ENCODE measurements at places on chromosomes 11 and 22. TPM values are rescaled to one million over a fixed set of nuclear protein-coding genes. Genes with fewer than 3 reads are reported as not detected.

GRCh38 chr11:125768336-125769046 lies 10.1 kb downstream of the PATE2 start:
- DNase-seq: no peak

DNA sequence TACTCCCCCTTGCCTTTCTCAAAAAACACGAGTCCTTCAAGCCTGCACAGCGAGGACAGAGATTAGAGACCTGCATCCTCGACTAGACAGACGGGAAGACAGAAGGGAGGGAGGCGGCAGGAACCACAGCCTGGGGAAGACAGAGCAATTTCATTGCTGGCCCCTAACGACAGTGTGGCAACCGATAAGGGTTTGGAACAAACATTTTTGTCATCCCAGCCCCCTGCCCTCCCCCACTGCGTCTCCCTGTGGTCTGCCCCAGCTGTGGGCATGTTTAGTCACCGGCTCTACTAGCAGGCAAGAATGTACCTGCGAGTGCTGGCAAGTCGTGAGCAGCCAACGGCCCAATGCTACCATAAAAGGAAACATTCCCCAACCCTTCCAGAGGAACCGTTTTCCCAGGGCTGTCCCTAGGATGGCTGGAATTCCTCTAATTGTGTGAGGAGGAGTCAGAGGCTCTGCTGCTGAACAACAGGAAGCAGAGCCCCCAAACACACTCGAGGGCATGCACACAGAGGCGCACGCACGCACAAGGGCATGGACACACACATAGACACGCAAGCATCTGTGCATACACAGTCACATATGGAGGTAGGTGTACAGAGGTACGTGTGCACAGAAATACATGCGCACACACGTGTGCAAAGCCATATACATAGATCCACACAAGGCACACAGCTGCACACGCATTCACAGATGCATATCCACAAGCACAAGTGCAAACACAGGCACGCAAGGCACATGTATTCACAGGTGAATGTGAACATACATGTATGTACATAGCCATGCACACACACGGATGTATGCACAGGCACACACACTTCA lies 58.3 kb downstream of the MYH9 start:
- peak; percentile 56 for DNase-seq

- no peak for DNase-seq
These were observed 22.0 kb upstream of the BRSK2 start for GRCh38 chr11:1367721-1368120.

GRCh38 chr11:19209617-19210370 lies 8.0 kb upstream of the CSRP3 start:
- no peak for DNase-seq

GRCh38 chr11:44860346-44860745 lies 90.3 kb downstream of the TP53I11 start:
- no peak for DNase-seq

DNA sequence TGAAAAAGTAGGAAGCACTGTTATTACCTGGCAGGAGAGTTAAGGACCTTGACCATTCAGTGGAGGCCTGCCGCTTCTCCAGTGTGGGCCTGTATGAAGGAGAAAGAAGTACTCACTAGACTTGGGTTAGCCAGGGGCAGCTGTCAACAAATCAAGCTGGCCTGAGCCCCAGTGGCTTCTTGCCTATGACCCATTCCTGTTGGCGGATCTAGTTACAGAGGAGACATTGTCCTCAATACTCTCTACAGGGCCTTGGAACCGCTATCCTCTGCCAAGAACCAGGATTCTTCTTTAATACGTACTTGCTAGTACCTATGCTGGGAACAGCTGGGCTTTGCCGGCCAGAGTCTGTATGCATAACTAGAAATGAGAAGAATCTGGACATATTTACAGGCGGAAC lies 68.1 kb downstream of the ALX4 start:
- no peak for DNase-seq

GRCh38 chr11:92776676-92777075 lies 192.8 kb upstream of the MTNR1B start:
- no peak for DNase-seq

GRCh38 chr22:43993072-43993760 lies 30.9 kb upstream of the PARVB start:
- peak; percentile 42 for DNase-seq

DNA sequence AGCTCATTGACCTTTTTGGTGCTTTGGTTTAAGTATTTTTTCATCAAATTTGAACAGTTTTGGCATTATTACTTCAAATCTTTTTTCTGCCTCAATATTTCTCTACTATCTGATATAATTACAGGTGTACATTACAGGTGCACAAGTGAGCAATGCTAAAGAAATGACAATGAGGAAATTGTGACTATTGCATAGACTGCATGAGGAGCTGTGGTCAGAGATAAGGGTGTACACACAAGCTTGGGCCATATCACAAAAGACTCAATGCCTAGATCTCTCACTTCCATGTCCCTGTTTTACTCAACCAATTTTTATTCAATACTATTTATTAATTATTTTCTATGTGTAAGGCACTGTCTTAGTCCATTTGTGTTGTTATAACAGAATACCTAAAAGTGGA lies 251.0 kb upstream of the UBASH3B start:
- DNase-seq: no peak

DNA sequence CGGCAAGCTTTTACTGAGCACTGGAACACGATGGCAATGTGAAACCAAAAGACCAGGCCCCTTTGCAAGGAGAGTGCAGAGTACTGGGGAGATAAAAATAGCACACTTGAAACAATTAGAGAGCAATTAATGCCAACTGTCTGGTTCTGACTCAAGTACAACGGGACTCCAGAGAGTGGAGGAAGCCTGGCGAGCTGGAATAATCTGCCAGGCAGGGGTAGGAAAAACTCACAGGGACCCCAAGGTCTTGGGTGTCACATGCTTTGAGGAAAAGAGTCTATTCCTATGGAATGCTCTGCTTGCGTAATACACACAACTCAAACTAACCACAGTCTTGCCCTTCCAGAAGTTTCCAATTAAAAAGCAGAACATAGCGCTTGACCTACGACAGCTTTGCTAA lies 113.0 kb upstream of the CLMP start:
- no peak for DNase-seq

DNA sequence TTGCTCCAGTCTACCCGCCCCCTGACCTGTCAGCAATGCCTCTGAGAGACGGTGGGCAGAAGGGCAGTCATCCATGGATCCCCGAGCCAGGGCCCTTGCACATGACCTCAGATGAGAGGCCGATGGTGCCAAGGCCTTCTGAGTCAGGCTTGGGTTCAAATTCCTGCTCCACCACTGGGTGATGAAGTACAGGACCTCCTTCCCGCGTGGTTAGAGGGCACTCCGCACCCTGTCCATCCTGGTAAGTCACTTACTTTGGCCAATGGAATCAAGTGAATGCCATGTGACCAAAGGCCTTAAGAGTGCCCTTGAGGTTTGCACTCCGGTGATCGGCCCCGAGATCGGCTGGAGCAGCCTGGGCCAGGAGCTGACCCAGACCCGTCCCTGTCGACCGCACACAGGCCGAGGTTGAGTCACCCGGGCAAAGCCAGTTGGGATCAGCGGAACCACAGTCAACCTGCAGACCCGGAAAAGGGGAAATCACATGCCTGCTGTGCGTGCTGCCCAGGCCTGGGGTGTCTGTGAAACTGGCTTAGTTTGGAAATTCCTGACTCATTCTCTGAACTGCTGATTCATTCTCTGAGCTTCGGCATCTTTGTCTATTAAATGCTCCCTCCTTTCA lies 48.9 kb downstream of the RTL6 start:
- DNase-seq: no peak

- no peak for DNase-seq
These were observed at the start of gene KCNK7 for GRCh38 chr11:65595543-65596281. TSS of gene KCNK7 (minus strand) at chr11:65595800. CDS start at chr11:65595772, 28 bp downstream.

DNA sequence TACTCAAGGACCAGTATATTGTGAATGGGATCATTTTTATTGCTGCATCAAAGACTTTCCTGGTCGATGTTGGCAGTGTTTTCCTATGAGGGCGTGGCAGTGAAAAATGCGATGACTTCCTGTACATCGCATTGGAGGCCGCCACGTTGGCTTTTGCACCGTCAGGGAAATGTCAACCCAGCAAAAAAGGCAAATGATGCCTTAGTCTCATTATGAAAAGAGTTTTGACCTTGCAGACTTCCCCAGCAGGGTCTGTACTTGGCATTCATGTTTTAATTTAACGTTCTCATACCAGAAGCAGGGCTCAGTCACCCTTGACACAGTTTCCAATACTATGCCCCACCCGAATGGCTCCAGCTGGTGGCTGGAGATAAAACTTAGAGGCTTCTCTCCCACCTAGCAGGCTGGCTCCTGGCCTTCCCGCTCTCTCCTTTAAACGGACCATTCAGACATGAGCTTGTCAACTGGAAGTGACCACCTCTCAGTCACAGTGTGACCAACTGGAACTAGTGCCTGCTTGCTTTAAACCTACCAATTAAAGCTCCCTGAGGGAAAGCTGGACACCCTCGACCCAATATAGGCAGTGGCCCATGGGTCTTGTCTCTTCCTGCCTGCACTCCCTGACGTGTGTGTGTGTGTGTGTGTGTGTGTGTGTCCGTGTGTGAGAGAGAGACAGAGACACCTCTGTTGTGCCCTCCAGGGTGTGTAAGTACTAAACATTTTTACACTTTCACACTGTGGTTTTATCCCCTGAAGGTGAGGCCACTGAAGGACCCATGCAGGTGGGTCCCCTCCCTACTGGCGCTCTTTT lies 8.7 kb upstream of the GDPD5 start:
- DNase-seq: no peak

DNA sequence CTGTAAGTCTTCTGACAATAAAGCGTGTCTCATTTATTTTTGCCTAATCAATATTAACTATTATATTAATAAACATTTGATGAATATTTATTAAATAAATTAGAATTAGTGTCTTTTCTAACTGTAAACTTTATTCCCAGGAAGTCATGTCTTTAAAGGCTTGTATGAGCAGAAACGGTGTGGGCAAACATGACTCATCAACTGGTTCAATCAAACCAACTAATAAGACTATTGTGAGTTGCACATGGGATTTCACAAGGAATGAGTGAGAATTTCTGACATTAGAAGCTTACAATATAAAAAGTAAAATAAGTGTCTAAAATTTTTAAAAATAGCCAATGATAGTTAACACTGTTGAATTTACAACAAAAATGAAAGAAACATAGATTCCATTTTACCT lies 259.2 kb upstream of the CTSC start:
- DNase-seq: no peak

GRCh38 chr22:42780070-42780540 lies 59.4 kb upstream of the A4GALT start:
- peak; percentile 60 for DNase-seq

DNA sequence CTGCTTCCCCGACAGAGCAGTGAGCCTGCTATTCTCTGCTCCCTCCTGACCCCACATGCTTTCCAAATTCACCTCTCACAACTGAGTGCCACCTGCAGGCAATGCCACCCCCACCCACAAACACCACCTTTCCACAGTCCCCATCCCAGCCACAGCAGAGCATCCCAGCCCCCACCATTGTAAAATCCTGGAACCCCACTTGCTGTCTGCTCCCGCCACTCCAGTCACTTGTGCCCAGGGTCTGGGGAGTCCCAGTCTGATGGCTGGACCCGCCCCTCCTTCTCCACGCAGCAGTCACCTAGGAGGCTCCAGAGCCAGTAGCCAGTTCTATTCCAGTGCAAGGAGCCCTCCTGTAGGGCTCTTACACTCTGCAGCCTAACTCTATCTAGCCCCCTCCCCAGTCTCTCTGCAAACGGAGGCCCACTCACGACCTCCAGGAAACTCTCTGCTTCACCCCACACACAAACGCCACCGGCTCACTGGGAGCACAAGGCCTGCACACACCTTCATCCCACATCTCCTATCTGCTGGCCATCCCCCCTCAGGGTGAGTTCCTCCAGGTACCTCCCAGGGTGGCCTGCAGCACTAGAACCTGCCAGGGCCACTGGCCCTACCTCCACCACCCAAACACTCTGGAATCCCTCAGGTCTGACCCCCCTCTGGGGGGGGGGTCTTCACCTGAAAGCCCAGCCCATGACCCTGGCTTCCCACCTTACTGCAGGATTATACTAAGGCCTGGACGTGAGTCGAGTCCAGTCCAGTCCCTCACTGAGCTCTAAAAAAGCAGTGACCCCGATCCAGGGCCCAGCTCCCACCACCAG lies 1.4 kb downstream of the GNB1L start:
- no peak for DNase-seq

- no peak for DNase-seq
These were observed 39.8 kb downstream of the MUC6 start for GRCh38 chr11:996681-997080.

- DNase-seq: no peak
These were observed 5.9 kb downstream of the RNF215 start for GRCh38 chr22:30381264-30381663.

GRCh38 chr11:66325263-66325671 lies 8.4 kb upstream of the CD248 start:
- DNase-seq: no peak

The NPAS4 gene
- not detected for total RNA-seq

The C1QTNF4 gene
- total RNA-seq: 1.8 TPM

The GGT5 gene
- 41.2 TPM for total RNA-seq

The PNPLA5 gene
- not detected for total RNA-seq

The RTN4RL2 gene
- 3.4 TPM for total RNA-seq

The TIMP3 gene
- 149 TPM for total RNA-seq

The BCO2 gene
- total RNA-seq: 4.2 TPM

The DLG2 gene
- total RNA-seq: 13.2 TPM

The RIBC2 gene
- not detected for total RNA-seq

All from body of pancreas (tissue), 4 donors.